ENCODE measurements at places on chromosomes 1 and 21.
A peak's percentile ranks its signal among the peaks of the same experiment; 100 is the strongest.

DNA sequence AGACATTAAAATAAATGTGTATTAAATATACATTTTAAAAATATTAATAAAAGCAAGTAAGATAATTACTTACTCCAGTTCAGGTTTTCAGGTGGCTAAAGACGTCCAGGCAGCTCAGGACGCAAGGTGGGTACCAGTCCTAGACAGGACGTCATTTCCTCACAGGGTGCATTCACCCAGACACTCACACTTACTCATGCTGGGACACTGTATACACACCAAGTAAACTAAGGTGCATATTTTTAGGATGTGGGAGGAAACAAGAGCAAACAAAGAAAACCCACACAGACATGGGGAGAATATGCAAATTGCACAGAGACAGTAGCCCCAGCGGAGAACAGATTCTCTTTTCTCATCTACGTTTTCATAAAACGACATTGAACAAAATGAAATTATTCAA, 457.9 kb downstream of the BRINP3 start:
- DNase-seq, result no peak

- DNase-seq, result no peak
Measured at GRCh38 chr1:114648503-114648902, 21.3 kb downstream of the DENND2C start.

GRCh38 chr1:192448026-192448578, 127.5 kb upstream of the RGS1 start:
- no peak for DNase-seq

DNA sequence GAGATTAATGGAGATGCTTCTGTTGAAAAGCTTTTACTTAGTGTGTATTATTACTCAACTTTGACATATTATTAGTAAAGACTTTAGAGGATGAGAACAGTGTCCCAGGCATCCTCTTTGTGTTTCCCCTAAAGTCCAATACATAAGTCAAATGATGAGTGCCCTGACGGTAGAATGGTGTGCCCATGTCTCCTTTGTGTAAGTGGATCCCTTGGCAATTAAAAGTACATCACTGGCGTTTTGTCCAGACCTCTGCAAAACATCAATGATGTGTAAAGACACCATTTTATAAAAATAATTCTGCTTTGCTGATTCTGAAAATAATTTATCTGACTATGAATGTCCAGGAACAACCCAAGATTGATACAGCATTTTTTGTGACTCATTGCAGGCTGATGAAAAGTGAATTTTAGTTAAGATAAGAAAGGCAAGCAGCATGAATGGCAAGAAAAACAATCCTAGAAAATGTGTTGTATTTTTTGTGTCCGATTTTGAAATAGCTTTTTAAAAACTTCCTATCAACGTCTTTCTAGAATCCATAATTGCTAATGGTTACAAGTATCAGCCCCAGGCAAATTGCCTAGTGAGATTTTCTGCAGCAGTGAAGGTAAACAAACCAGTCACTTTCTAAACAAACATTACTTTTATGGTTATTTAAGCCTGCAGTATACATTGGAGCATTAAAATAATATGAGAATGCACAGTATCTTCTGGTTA, 251.5 kb downstream of the PTPRC start:
- no peak for DNase-seq

- DNase-seq, result peak; percentile 70
Measured at GRCh38 chr1:46525253-46525983, 26.0 kb downstream of the KNCN start.

DNA sequence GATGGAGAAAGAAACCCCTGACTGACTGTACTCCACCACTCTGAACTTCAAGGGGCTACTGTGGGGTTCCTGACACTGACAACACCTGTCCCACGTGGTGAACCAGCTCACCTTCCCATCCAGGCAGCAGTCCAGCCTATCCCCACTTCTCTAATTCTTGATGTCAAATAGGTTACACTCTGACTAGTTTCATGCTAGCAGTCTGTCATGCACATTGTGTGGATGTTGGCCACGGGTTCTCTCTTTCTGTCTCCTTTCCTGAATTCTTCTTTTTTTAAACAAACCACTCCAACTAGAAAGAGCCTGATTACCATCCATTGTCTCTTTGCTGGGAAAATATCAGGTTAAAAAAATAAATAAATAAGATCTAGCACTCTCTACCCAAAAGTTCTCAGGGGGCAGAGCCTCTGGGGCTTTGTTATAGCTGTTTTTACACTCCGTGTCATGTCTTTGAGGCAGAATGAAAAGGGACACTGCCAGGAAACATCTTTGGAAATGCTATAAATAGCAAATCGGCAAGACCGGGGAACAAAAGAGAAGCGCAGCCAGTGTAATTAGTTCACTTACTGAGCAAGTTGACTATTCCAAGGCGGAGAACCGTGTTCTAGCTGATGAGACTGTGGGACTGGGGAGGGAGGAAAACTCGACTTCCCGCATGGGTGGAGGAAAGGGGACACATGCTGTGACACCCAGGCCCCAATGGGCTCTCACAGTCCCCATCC, 356.1 kb downstream of the OMA1 start:
- DNase-seq, result no peak

DNA sequence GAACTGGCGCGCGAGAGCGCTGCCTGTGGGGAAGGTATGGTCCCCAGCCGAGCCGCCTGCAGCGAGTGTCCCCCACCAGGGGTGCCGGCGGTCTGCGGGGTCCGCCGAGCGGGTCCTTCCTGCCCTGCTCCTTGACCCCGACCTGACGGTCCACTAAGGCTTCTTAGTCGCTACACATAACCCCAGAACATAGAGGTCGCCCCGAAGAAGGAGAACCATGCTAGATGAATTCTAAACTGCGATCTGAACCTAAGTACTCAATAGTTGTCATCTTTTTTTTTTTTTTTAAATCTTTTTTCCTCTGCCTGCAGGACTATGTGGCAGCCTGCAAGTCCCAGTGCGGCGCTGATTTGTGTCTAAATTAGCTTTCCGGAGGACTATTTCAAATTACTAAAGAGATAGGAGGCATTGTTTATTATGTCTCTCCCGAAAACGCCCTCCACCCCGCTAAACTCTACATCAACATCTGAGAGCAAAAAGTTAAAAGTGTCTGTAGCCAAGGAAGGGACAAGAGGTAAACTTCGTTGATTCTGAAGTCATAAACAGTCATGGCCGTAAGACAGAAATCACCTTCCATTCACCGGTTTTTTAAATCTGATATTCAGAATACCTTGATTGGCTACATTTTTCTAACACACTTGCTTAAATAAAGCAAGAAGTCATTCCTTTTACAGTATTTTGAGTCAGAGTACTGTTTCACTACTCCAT, 476 bp downstream of the AXDND1 start:
- peak; percentile 48 for DNase-seq
